ENCODE measurements at places on chromosomes 2 and 18. TPM values are rescaled to one million over a fixed set of nuclear protein-coding genes. Genes with fewer than 3 reads are reported as not detected.

Gene PCARE
- total RNA-seq = under 0.01 TPM

Gene LYPD6
- not detected for total RNA-seq

Gene PKDCC
- total RNA-seq = 57.8 TPM

Gene IL1RL1
- 4.9 TPM for total RNA-seq

Gene ALK
- total RNA-seq = 0.27 TPM

Gene RESP18
- total RNA-seq = not detected

Gene REL
- 6.5 TPM for total RNA-seq

Gene ALLC
- not detected for total RNA-seq

Gene EFHD1
- 0.45 TPM for total RNA-seq

Gene ST6GAL2
- total RNA-seq = 0.09 TPM

Gene CENPA
- total RNA-seq = not detected

Gene CABLES1
- total RNA-seq = 7.4 TPM

Gene AQP12A
- not detected for total RNA-seq

Gene RNF125
- total RNA-seq = 0.65 TPM
